ENCODE measurements at places on chromosomes 11 and 22. TPM values are rescaled to one million over a fixed set of nuclear protein-coding genes. Genes with fewer than 3 reads are reported as not detected.

The SBF2 gene
- 36.4 TPM for polyA plus RNA-seq

- peak; percentile 50 for DNase-seq
- H3K4me1 ChIP-seq: no peaks in the 10 kb centered on the region
- H3K36me3 ChIP-seq: no peaks in the 10 kb centered on the region
- no peak overlapping the region for H3K27ac ChIP-seq
- no peaks in the 10 kb centered on the region for H3K27me3 ChIP-seq
These were observed 252.7 kb downstream of the TMEM135 start for GRCh38 chr11:87290304-87290922.

- no peaks in the 10 kb centered on the region for H3K36me3 ChIP-seq
- H3K27ac ChIP-seq: no peak overlapping the region
- peaks cover 60% of the 10 kb centered on the region for H3K4me1 ChIP-seq
- peak; percentile 74 for DNase-seq
These were observed 4.9 kb downstream of the TSKU start for GRCh38 chr11:76787911-76788596.

GRCh38 chr22:30327864-30328345 is 1.2 kb upstream of the TBC1D10A start:
- DNase-seq: peak; percentile 35
- H3K4me1 ChIP-seq: peaks cover 25% of the 10 kb centered on the region
- no peak overlapping the region for H3K4me3 ChIP-seq

The GRAP2 gene
- 0.13 TPM for polyA plus RNA-seq

GRCh38 chr11:32358729-32359128 is 76.6 kb downstream of the WT1 start:
- no peak overlapping the region for H3K4me3 ChIP-seq

- H3K36me3 ChIP-seq: peaks cover 2% of the 10 kb centered on the region
- no peaks in the 10 kb centered on the region for H3K4me1 ChIP-seq
- H3K27me3 ChIP-seq: no peaks in the 10 kb centered on the region
- H3K27ac ChIP-seq: no peak overlapping the region
These were observed 30.6 kb downstream of the CAPN1 start for GRCh38 chr11:65212226-65212801.

GRCh38 chr11:66159324-66159984 is 89.4 kb downstream of the PACS1 start:
- H3K4me1 ChIP-seq: peaks cover 11% of the 10 kb centered on the region
- no peaks in the 10 kb centered on the region for H3K27me3 ChIP-seq
- no peaks in the 10 kb centered on the region for H3K36me3 ChIP-seq
- DNase-seq: peak; percentile 44
- no peak overlapping the region for H3K4me3 ChIP-seq

GRCh38 chr11:125071846-125072217 is 8.7 kb downstream of the SLC37A2 start:
- H3K27ac ChIP-seq: no peak overlapping the region
- H3K36me3 ChIP-seq: no peaks in the 10 kb centered on the region
- DNase-seq: peak; percentile 31
- H3K4me1 ChIP-seq: no peaks in the 10 kb centered on the region
- H3K27me3 ChIP-seq: no peaks in the 10 kb centered on the region
- H3K4me3 ChIP-seq: no peak overlapping the region

GRCh38 chr11:57638005-57638781 is 11.5 kb downstream of the YPEL4 start:
- DNase-seq: peak; percentile 98
- H3K27me3 ChIP-seq: no peaks in the 10 kb centered on the region
- H3K36me3 ChIP-seq: peaks cover 3% of the 10 kb centered on the region

Data from SK-N-SH (cell line).